Chondrocyte (in vitro differentiated cells): ENCODE measurements at places on chromosomes 11 and 22.

GRCh38 chr11:74449369-74449931 lies 17.9 kb downstream of the KCNE3 start:
- no peak for DNase-seq

DNA sequence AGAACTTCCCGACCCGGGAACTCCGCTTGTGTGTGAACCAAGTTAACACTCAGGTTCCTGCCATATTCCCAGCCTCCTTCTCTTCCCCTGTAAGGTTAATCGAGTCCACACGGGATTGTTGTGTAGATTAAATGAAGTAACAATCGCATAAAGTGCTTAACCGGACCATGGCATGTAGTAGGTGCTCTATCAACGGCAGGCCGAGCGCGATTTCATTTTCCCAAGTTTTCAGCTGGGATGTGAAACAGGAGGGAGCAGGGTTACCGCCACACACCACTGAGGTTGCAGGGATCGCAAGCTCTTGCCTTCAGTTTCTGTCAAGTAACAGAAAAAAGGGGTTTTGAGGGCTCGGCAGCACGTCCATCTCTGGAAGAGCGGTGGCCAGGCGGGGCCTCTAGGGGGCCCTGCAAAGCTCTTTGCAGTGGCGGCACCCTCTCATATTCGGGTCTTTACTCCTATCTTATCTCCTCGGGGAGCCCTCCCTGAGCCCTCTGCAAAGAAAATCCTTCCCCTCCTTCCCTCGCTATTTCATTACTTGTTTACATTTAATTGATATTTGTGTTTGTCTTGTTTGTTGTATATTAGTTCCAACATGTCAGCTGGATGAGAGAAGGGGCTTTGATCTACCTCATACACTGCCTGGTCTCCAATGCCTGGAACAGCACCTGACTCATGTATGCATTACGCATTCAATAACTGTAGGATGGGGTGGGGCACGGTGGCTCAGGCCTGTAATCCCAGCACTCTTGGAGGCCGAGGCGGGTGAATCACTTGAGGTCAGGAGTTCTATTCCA lies 816 bp upstream of the PLEKHA7 start:
- DNase-seq, result no peak

DNA sequence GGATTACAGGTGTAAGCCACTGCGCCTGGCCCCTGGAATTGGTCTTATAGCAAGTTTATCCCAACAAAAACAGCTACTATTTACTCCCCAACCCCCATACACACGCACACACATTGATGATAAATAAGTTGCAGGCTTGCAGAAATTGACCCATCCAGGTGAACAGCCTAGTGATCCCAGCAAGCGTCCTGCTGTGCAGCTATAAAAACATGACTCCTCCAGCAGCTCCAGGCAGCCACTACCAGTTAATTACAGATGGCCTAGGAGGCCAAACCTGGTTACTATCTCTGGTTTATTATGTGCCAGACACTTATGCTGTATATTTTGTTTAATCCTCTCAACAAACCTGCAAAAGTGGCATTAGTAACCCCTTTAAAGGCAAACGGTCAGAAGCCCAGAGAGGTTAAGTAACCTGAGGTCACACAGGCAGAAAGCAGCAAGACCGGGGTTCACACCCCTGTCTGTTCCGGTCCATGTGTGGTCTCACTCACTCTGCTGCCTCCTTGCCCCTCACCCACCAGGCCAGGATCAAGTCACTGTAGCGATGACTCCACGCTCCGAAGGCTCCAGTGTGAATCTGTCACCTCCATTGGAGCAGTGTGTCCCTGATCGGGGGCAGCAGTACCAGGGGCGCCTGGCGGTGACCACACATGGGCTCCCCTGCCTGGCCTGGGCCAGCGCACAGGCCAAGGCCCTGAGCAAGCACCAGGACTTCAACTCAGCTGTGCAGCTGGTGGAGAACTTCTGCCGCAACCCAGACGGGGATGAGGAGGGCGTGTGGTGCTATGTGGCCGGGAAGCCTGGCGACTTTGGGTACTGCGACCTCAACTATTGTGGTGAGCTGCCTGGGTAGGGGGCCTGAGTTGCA lies 6.6 kb downstream of the F2 start:
- no peak for DNase-seq

- DNase-seq, result no peak
Measured at GRCh38 chr11:134696455-134696854, 284.4 kb upstream of the B3GAT1 start.

DNA sequence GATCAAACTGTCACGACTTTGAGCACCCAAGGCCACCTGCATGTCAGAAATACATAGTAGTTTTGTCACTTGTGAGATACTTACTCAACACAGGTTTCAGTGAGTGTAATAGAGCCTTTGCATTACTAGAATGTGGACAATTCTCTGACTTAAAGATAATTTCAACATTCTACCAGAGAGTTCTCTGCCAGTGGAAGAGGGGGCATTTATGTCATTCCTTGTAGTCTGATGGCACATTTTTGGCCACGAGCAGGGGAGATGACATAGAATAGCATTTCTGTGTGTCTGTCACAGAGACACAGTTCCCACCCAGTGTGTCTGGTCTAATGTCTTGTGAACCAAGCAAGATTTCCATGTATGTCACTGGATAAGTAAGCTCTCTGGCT lies 112.5 kb downstream of the DBX1 start:
- no peak for DNase-seq

DNA sequence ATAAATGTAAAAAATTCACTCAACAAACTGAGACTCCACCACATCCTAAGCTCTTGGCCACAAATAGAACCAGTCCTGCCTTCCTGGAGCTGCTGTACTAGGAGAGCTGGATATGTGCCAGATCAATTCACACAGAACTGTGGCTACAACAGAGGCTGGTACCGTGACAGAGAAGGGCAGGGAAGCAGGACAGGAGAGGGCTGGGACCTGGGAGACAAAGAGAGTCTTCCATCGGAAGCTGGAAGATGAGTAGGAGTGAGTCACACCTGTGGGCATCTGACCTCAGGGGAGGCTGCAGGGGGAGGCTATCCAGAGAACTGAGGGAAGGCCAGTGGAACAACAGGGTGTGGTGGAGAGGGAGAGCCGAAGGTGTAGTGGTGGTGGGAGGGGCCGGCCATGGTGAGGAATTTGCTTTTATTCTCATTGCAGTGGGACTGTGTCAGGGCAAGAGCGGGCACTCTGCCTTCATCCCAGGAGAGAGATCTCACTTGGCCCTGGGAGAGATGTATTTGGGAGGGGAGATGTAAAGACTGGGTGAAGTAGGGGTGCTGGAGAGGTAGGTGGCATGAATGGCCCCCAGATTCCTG lies 1.9 kb upstream of the LTBP3 start:
- no peak for DNase-seq

DNA sequence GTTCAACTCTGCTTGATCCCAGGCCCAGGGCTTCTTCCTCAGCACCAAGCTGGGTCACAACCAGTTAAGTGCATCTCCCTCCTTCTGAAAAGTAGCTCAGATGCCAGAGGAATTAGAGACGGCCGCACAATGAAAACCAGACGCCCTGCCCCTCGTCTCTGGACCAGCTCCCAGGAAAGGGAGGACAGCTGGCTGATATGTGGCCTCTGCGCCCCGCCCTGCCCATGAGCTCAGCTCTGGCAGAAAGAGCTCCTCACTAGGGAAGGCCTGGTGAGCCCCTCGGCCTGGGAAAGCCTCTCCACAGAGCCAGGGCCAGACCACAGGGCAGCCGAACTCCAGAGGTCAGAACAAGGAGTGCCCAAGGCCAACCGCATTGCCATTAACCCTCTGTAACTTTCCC lies 18.1 kb upstream of the SCGB1A1 start:
- peak; percentile 62 for DNase-seq

- DNase-seq, result no peak
Measured at GRCh38 chr11:122270535-122270934, 154.5 kb upstream of the BLID start.

DNA sequence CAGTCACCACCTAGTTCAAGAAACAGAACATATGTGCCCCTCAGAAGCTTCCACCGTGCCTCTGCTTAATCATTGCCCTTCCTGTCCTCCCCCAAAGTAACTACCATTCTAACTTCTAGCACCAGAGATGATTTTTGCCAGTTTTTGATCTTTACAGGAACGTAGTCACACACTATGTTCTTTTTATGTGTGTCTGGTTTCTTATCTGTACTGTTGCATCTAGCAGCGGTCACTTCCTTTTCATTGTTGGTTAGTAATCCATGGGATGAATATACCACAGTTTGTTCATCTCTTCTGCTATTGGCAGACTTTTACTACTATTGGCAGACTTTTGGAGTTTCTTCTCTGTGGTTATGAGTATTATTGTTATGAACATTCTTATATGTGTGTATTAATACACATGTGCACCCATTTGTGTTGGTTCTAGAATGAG lies 34.6 kb downstream of the SPECC1L start:
- no peak for DNase-seq

DNA sequence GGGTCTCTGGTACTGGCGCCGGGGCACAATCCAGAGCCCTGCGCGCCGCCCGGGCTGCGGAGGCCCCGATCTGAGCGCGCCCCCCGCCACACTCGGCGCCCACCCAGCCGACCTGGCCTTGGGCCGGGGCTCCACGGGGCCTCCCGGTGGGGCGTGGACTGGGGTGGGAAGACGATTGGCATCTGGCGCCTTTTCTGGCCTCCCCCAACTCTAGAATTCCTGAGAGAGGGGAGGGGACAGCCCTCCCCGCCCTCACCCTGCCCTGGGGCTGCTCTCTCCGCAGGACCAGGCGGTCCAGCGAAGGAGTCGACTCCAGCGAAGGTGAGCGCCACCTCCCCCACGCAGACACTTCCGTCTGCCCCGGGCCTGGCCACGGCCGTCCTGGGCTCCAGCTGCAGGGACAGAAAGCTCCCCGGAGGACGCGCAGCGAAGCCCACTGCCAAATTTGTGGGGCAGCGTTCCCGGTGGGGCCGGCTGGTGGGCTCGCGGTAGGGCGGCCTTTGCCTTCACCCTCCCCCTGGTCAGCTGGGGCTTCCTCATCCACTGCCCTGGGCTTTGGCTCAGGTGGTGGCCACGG lies 593 bp downstream of the SSH3 start:
- peak; percentile 88 for DNase-seq

- no peak for DNase-seq
Measured at GRCh38 chr11:44624761-44625221, 59.3 kb downstream of the CD82 start.

DNA sequence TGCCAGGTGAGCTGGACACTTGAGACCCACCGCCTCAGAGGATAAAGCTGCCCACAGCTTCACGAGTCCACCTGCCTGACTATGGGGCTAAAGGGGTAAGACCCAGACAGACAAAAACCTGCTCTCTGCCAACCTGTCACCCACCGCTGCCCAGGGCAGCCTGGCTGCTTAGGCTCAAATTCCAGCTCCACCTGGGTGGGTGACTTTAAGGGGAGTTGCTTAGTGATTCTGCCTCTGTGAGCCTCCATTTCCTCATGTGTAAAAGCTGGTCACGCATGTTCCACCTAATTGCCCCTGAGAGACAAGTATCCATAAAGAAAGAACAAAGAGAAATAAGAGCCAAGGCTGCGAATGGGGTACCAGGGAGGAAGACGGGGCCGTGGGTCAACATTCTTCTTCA lies 3.7 kb upstream of the CASTOR1 start:
- no peak for DNase-seq

- no peak for DNase-seq
Measured at GRCh38 chr11:113638376-113638775, 67.7 kb downstream of the TMPRSS5 start.

- DNase-seq, result no peak
Measured at GRCh38 chr22:20748731-20749428, 25.0 kb upstream of the SERPIND1 start.

DNA sequence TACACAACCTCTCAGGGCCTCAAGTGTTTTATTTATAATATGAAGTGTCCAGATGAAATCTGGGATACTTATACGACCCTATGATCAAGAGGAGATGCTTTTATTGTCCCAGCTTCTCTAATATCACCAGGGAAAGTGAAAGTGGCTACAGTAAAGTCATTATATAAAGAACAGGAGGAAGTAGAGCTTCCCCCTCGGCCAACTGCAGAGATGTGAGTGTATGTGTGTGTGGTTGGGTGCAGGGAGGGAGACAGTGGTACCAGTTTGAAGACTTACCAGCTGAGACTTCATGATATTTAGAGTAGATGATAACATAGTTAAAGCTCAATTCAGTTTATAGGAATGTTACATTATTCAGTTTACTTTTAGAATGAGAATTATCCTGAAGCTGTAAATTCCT lies 373.6 kb upstream of the DDI1 start:
- DNase-seq, result no peak

DNA sequence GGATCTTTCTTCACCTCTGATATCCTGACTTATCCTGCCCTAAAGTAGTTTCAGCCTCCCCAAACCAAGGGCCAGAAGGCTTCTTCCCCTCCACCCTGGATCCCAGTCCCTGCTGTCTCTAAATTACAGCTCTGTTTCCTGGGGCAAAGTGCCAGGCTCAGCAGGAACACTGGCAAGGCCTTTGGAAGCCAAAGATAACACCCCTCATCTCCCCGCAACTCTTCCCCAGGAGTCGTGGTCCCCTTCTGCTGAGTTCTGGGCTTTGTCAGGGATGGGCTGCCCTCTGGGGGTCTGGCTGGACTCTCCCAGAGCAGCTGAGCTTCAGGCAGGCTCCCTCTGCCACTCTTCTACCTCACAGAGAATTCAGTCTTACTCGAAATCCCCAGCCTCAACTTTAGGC lies 53.8 kb upstream of the AMPD3 start:
- DNase-seq, result no peak

DNA sequence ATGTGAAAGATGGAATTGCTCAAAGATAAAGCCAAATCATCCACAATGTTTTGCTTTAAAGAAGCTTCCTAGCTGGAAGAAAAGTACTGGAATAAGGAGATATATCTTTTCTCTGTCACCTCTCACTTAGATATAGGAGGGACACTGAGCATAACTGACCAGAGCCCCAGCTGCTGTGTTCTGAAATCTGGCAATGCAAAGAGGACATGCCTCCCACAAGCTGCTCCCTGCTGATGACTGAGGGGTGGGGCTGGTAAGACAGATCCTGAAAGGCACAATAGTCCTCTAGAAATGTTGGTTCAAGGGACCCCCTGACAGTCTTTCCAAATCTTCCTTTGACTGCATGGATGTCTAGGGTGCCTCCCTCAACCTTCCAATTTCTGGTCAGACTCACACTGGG lies 67.0 kb downstream of the SC5D start:
- DNase-seq, result no peak

DNA sequence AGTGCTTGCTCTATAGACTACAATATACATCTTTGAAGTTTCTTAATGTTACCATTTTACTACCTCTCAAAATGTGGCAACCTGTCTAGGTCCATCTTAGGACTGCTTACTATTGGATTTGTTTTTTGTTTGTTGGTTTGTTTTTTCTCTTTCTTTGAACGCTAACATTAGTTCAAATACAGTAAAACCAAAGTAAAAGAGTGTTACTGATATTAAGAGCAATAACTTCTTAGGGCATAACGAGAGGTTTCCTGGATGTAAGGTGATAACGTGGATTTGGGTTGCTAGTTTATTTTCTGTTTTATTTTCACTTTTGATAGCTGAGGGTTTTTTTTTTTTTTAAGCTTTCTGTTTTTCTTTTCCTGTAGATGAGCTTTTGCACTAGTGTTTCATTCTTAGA lies 43.6 kb downstream of the TMEM135 start:
- DNase-seq, result no peak

- no peak for DNase-seq
Measured at GRCh38 chr22:37419969-37420685, 7.2 kb downstream of the ELFN2 start.

GRCh38 chr11:6546735-6547134 lies 49.7 kb downstream of the DNHD1 start:
- DNase-seq, result no peak
